ENCODE measurements at places on chromosomes 11 and 22.

DNA sequence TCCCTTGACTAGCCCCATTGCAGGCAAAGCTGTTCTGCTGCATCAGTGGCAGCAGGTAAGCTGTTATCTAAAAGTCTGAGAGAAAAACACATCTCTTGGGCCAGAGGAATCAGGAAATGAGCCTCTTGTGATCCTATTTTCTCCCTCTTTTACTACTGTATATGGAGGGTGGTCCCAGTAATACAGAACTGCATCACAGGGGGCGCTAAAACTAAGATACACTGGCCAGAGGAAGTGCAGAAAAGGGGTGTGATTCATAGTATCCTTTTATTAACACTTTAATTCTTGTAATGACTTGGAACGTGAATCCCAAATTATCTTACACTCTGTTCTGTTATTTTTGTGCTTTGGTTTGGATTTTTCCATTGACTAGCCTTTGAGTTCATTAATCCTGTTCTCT is 8.8 kb upstream of the MED17 start:
- DNase-seq, result no peak

- DNase-seq, result no peak
These were observed 34.7 kb downstream of the DDIAS start for GRCh38 chr11:82936261-82936660.

DNA sequence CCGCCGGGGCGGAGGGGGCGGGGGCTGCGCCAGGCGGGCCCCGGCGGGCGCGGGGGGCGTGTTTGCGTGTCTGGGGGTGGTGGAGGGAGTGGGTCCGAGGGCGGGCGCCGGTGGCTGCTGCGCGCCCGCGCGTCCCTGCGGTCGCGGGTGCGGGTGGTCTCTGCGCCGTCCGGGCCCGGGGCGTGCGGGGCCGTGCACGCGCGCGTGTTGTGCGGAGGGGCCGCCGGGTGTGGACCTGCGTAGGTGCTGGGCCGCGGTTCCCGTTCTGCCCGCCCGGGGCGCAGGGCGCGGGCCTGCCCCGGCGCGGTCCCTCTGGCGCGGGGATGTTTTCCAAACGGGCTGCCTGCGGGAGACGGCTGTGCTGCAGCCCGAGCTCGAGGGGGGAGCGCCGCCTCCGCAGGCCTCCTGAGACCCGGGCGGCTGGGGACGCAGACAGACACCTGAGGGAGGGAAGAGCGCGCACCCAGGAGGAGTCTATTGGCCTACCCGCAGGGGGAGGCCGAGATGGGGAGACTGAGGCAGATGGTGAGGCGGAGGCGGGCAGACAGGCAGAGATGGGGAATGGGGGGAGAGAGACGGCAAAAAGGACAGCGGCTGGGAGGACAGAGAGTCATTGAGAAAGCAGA is 442 bp downstream of the PELI3 start:
- DNase-seq, result peak; percentile 46

DNA sequence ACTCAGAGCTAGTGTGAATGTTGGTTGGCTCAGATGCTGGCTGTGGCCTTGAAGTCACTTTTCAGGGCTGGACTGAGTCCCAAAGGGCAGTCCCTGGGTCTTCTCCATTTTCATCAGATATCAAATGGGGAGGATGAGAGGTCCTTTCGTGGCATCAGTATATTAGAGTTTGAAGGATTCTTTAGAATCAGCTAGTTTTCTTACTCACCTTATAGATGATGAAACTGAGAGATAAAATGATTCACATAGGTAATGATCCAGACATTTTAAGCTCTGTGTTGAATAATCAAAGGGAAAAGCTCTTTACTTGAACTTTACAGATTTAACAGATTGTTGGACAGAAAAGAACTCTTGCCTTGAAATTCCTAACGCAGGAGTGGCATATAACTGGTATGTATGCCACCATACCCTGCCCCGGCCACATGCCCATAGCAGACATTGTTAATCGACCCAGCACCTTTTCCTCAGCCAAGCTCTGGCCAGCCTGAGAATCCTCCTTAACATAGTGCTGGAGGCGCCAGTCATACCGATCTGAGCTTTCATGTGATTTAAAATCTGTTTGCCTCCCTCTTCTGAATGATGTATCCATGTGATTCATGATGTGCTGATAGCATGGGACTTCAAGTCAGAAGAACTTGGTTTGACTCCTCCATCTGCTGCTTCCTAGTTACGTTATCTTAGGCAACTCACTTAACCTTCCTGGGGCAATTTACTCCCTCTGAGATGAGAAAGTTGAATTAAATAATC is 60.0 kb downstream of the BARX2 start:
- no peak for DNase-seq

DNA sequence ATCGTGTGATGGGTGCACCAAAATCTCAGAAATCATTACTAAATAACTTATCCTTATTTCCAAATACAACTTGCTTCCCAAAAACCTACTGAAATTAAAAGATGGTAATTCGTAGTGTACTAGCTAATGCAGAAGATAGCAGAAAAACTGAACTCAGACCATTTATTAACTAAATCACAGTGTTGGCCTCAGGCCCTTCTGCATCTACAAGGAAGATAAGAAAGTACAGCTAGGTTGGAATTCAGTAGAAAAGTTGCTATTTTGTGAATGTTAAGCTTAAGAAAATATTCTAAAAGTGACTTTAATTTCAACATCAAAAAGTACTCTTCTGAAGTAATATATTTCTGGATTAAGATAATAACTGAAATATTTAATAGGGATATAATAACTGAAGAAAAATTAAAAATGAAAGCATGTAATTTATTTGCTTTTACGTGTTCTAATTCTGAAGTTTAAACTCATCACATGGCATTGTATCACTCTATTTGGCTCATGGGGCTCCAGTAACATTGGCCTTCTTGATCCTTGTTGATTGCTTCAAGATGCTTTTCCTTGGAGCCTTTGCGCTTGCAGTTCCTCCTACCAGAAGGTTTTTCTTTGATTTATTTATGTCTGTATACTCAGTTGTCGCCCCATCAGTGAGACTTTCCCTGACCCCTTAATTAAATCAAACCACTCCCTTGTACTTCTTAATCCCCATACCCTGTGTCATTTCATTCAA is 847.9 kb upstream of the ANO3 start:
- DNase-seq, result no peak

DNA sequence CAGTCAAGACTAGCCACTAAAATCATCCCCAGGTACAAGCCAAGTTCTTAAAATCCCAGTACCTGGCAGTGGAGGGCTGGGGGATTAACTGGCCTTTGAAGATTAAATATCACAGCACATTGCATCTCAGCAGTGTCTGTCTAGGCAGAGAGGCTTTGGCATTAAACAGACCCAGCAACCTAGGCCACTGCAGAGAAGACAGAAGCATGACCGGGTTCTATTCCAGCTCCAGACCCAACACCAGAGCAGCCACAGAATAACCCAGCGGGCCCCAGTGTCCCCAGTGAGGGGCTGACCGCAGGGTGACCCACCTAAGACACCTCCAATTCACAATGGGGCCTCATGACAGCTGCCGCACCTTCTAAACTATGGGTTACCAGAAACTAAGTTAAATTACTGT is 88.2 kb downstream of the SHANK2 start:
- no peak for DNase-seq

GRCh38 chr11:33375688-33376311 is 118.6 kb downstream of the HIPK3 start:
- no peak for DNase-seq

DNA sequence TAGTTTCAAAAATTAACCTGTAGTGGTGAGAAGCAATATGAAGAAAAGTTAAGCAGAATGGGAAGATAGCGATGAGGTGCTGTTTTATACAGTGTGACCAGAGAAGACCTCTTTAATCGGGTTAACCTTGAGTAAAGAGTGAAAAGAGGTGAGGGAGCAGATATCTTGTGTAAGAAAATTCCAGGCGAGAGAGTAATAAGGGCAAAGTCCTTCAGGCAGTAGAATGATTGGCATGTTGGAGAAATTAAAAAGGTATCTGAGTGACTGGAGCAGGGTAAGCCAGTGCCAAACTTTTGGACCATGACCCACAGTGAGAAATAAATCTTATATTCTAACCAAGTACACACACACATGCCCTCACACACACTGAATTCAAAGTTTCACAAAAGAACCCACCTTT is 374.7 kb upstream of the LARGE1 start:
- no peak for DNase-seq

GRCh38 chr22:49317369-49317768 is 510.3 kb downstream of the BRD1 start:
- no peak for DNase-seq

DNA sequence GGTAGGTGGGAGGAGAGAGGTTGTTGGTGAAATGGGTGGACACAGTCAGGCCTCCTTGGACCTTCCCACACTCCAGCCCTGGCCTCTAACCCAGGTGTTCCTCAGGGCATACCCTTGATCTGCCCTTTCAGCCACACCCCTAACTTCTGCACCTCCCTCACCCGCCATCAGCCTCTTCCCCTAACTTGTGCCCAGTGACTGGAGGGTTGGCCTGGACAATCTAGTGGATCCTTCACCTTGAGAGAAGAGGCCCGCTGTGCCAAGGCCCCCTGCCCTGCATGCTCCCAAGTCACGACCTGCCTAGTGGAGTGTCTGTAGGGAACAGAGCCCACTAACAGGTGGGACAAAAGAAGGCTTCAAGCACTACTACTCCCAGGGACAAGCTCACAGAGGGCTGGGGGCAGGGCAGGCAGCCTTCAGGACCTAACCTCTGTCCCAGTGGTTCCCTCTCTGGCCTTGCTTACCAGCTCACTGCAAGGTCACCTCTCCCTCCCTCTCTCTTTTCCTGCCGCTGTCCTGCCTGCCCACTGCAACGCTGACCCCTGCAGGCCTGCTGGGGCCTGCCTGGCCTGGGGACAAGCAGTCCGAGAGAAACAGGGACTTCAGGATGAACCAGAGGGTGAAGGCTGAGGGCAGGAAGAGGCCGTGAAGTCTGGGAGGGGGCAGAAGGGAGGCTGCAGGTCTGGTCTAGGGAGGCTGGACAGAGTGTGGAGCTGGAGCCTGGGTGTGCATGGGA is 3.3 kb downstream of the SYT7 start:
- DNase-seq, result no peak

- no peak for DNase-seq
These were observed 3.8 kb downstream of the SCN4B start for GRCh38 chr11:118148856-118149255.

GRCh38 chr22:46104170-46104880 is 46.0 kb upstream of the PPARA start:
- no peak for DNase-seq

- DNase-seq, result peak; percentile 5
These were observed 1.5 kb downstream of the HIPK3 start for GRCh38 chr11:33258631-33259205.

- DNase-seq, result no peak
These were observed 3.6 kb upstream of the MRPL23 start for GRCh38 chr11:1943576-1943975.

DNA sequence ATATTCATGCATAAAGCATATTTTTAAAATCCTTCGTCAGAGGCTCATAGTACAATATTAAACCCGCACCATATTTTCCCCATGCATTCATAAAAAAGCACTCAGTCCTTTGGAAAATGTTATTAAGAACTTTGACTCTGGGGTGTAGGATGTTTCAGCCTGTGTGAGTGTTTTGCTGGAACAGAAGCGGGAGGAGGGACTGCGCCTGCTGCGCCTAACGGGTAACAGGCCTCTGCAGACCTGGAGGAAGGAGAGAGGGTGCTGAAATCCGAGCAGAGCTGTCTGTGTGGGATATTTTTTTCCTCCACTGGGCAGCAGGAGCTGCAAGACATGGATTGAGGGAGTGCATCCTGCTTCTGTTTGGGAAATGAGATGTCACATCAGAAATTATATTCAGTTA is 483.0 kb downstream of the BRD1 start:
- no peak for DNase-seq

DNA sequence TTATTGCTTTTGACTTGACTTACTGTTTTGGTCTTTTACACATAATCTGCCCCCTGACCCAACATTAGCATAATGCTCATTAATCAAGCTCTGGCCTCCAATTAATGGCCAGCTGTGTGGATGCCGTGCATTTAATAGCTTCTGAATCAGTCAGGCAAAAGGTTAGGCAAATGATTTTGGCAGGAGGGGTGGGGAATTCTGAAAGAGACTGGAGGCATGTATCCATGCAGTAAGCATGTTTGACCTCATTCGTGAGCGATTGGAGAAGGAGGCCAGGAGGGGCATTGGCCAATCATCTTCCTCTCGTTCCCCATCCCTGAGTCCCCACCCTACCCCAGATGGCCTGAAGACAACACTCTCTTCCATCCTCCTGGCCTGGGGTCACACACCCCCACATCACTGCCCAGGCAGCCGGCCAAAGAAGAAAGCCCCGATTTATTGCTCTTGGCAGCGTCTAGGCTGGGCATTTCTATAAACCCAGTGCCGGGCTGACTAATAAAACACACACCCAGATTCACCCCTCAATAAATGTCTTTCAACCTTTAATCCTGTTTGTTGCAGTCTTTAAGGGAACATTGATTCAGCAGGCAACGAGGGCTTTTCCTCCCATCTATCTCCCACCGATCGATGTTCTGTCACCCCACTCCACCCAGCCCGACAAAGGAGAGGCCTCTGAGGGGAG is 150.0 kb downstream of the OPCML start:
- DNase-seq, result no peak

- DNase-seq, result no peak
These were observed 1.6 kb upstream of the BRD1 start for GRCh38 chr22:49829044-49829853.

- no peak for DNase-seq
These were observed 18.2 kb upstream of the OR10W1 start for GRCh38 chr11:58286249-58286648.

GRCh38 chr11:14308114-14308896 is 50.7 kb downstream of the RRAS2 start:
- no peak for DNase-seq
